ENCODE measurements at places on chromosomes 7 and 10.
A peak's percentile ranks its signal among the peaks of the same experiment; 100 is the strongest.

- peak; percentile 97 for DNase-seq
These were observed 8.7 kb upstream of the IL6 start for GRCh38 chr7:22718200-22718711.

DNA sequence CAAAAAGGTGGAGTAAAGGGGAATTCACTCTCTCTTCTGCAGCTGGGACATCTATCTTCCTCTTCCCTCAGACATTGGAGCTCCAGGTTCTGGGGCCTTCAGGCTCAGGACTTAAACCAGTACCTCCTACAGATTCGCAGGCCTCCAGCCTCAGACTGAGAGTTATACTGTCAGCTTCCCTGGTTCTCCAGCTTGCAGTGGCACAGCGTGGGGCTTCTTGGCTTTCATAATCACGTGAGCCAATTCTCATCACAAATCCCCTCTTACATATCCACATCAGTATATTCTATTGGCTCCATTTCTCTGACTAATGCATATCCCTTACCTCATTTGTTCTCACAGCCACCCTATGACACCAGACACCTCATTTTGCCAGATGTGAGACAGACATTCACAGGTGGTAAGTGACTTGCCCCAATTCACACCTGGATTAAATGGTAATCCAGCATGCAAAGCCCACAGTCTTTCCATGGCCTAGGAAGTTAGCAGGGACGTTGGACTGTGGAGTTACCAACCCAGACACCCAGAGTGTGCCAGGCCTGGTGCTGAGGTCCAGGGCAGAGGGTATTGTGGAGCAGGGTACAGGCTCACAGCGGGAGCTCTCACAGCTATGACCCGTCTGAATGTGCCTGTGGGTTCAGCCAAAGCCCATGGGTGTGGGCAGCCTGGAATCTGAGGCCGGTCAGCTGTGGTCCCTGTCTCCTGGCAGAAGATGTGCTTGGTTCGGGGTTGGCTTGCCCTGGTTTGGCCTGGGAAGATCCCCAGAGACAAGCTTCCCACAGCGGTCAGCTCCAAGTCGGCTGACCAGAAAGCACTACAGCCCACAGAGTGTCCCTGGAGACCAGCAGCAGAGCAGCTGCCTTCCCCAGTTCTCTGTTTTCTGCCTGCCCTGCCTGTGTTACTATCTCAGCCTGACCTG, 18.4 kb upstream of the ZCCHC24 start:
- DNase-seq, result no peak

DNA sequence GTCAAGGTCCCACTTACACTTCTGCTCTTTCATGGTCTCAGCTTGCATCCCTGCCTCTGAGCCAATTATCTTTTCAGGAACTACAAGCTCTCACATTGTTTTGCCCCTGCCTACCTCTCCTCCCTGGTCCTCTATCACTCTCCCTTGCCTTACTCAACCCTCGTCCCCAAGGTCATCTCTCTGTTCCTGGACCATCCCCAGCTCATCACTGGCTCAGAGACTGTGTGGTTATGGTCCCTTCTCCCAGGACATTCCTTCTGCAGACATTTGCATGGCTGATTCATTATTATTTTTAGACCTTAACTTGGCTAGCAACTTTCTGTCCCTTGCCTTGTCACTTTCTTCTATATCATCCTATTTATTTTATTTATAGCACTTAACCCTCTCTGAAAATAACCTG, 17.8 kb upstream of the GPAM start:
- no peak for DNase-seq

- DNase-seq, result no peak
These were observed at the start of gene HOXA6 for GRCh38 chr7:27147199-27148030. Gene HOXA6, minus strand, starts transcription at chr7:27147774. Its CDS starts 25 bp downstream, at chr7:27147749.

GRCh38 chr7:94129443-94130140, 125.4 kb upstream of the BET1 start:
- peak; percentile 91 for DNase-seq

- DNase-seq, result peak; percentile 76
These were observed 559 bp upstream of the FKBP14 start for GRCh38 chr7:30027065-30027456.

DNA sequence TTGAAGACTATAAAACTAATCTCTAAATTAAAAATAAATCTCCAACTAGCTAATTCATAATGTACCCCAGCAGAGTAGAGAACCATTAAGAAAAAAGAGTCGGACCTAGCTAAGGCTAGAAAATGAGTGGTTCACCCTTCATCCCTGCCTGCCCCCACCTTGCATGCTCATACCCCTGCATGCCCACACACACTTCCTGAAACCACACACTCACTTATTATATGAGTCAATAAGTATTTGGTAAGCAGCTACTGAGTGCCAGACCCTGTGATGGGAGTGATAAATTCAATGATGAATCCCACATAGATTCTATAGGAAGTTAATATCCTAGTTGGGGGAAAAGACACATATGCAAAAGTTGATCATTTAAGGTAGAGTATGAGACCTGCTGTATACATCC, 152.9 kb upstream of the INHBA start:
- DNase-seq, result no peak

- no peak for DNase-seq
These were observed 225.4 kb downstream of the BMPER start for GRCh38 chr7:34130558-34131295.

DNA sequence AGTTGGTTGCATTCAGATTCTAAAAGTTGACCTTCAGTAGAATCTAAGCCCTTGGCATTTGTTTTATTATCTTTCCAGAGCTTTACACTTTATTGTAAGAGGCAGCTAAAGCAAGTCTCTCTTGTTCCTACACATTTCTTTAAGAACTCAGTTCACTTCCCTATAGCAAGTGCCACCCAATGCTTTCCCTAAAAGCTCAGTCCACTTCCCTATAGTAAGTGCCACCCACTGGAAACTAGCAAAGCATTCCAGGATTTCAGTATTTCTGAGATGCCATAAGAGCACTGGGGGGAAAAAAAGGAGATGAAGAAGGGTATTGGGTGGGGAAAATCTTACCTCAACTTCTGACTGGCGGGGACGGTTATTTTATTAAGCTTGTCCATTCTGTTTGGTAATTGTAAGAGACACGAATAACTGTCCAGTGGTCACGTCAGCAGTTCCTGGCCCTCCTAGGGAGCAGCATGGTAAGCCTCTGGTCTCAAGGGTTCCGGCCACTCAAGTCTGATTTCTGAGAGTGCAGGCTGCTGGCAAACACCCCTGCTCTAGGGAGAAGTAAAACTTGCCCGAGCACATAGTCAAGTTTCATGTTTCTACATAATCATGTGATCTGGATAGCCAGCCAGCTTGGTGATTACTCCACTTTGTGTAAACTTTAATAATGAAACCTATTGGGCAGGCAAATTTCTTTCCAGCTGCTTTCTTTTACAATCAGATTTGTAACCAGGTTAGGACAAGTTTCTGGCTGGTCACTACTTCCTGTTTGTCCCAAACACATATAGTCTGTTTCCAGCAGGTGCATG, at the start of gene BLNK:
Gene BLNK, minus strand, starts transcription at position 554 of the 800 bp plus-strand sequence. Its CDS starts 171 bp downstream, at position 383.
- DNase-seq, result no peak
